Bronchial smooth muscle cell (primary cell): ENCODE measurements at places on chromosomes 11 and 22. TPM values are rescaled to one million over a fixed set of nuclear protein-coding genes. Genes with fewer than 3 reads are reported as not detected.

The IL18 gene
- 0.32 TPM in 1 of 2 replicates, not detected in the other for total RNA-seq

The CHST1 gene
- under 0.01 and 0.32 TPM in 2 replicates for total RNA-seq

The APOA5 gene
- total RNA-seq: under 0.01 TPM in 1 of 2 replicates, not detected in the other

The LRRC74B gene
- under 0.01 TPM in 2 replicates for total RNA-seq

The TLCD5 gene
- 6.8 and 6.9 TPM in 2 replicates for total RNA-seq
